Activated CD8-positive, alpha-beta memory T cell treated with anti-CD3 and anti-CD28 coated beads, Interleukin-2, amount 10 ng/mL, durations not matched to agents 7 days and 5 days (primary cell): ENCODE measurements at places on chromosomes 3 and 15.

DNA sequence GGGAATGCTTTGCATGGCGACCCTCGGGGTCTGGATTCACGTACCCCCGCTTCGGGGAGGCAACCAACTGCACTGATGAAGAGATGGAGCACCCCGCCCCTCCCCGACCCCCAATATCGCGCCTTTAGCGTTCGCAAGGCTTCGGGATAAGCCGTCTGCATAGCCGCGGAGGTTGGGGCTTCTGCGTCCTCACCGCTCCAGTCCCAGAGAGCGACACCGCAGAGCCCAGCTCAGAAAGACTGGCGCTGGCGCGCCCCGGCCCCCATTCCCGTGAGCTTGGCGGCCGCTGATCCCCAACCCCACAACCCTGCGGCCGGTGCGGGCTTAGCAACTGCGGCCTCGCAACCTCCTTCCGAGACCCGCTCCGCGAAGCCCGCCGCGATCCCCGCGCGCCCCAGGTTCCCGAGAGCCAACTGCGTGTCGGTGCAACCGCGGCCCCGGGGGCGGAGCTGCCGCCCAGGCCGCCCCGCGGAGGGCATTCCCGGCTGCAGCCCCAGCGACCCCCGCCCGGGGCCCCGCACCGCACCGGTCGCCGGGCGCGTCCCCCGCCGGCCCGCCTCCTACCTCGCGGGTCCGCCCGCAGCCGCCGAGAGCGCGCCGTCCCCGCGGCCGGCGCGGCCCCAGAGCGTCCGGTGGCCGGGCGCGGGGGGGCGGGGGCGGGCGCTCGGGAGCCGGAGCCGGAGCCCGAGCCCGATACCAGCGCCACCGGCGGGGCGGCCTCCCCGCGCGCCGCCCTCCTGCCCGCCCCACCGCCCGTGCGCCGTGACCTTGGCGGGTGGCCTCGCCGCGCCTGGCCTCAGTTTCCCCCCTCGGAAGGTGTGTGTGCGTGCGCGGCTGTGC, 79.5 kb downstream of the IQSEC1 start:
- H3K4me3 ChIP-seq = peak overlapping the region; percentile 92
- H3K27ac ChIP-seq = no peak overlapping the region
- H3K27me3 ChIP-seq = no peaks in the 10 kb centered on the region
- peaks cover 15% of the 10 kb centered on the region for H3K36me3 ChIP-seq
- no peak for DNase-seq
- peaks cover 25% of the 10 kb centered on the region for H3K4me1 ChIP-seq

- no peaks in the 10 kb centered on the region for H3K27me3 ChIP-seq
- H3K4me3 ChIP-seq = peak overlapping the region; percentile 13
- peaks cover 44% of the 10 kb centered on the region for H3K4me1 ChIP-seq
- peaks cover 79% of the 10 kb centered on the region for H3K36me3 ChIP-seq
Measured at GRCh38 chr15:82832601-82833361, 23.4 kb downstream of the WHAMM start.

GRCh38 chr3:32117320-32117719, 10.9 kb downstream of the GPD1L start:
- H3K4me3 ChIP-seq = no peak overlapping the region
- H3K27me3 ChIP-seq = no peaks in the 10 kb centered on the region
- no peak for DNase-seq
- peaks cover 22% of the 10 kb centered on the region for H3K36me3 ChIP-seq

DNA sequence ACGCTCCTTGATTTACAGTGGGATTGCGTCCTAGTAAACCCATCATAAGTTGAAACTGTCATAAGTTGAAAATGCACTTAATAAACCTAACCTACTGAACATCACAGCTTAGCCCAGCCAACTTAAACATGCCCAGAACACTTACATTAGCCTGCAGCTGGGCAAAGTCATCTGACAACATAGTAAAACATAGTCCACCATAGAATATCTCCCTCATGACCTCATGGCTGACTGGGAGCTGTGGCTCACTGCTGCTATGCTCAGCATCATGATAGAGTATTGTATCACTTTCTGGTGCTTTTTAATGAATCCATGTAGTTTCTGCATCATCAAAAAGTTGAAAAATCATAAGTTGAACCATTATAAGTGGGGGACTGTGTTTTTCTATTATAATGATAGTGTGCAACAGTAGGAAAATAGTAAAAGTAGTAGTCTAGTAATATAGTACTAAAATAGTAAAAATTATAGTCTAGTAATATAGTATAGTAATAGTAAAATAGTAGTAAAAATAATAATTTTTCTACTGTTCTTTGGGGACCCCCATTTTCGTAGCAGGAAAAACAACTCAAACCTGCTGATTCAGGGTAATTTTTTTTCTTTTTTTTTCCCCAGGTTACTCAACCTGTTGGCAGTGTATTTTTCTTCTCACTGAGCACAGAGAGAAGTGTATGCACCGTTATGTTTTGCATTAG, 233.5 kb downstream of the MYRIP start:
- H3K4me3 ChIP-seq = no peak overlapping the region
- no peak for DNase-seq
- no peaks in the 10 kb centered on the region for H3K36me3 ChIP-seq
- no peaks in the 10 kb centered on the region for H3K4me1 ChIP-seq
- H3K27ac ChIP-seq = no peak overlapping the region
- no peaks in the 10 kb centered on the region for H3K27me3 ChIP-seq

- peaks cover 19% of the 10 kb centered on the region for H3K4me1 ChIP-seq
- H3K27me3 ChIP-seq = peaks cover 25% of the 10 kb centered on the region
- no peak for DNase-seq
- H3K27ac ChIP-seq = no peak overlapping the region
Measured at GRCh38 chr15:70018646-70019600, 78.8 kb downstream of the TLE3 start.

DNA sequence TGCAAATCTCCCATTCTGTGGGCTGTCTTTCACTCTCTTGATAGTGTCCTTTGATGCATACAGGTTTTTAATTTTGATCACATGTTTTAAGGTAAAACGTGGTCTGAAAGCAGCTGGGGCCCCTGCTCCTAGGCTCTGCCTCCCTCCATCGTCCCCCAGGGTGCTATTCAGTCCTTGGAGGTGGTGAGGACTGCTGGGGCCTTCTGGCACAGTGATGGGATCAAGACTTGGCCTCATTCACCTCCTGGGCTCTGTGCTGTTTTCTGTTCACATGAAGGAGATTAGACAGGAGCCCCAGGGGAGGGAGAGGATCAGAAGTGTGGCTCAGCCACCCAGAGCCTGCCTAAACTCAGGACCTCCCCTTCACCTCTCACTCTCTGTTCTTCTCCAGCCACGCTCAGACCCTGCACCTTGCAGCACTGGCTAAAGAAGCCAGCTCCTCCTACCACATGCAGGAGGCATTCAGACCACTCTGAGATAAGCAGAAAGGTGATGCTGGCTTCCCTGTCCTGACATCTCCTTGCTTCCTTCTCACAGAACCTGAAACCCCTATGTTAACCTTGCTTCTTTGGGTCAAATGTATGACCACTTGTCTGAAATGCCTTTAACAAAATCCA, 43.9 kb downstream of the PAQR5 start:
- no peak for DNase-seq
- peaks cover 2% of the 10 kb centered on the region for H3K4me1 ChIP-seq
- H3K4me3 ChIP-seq = no peak overlapping the region
- H3K36me3 ChIP-seq = no peaks in the 10 kb centered on the region

GRCh38 chr3:12681943-12682390, 18.1 kb upstream of the RAF1 start:
- no peaks in the 10 kb centered on the region for H3K36me3 ChIP-seq
- H3K27ac ChIP-seq = no peak overlapping the region
- H3K27me3 ChIP-seq = no peaks in the 10 kb centered on the region
- no peak for DNase-seq
- peaks cover 5% of the 10 kb centered on the region for H3K4me1 ChIP-seq

DNA sequence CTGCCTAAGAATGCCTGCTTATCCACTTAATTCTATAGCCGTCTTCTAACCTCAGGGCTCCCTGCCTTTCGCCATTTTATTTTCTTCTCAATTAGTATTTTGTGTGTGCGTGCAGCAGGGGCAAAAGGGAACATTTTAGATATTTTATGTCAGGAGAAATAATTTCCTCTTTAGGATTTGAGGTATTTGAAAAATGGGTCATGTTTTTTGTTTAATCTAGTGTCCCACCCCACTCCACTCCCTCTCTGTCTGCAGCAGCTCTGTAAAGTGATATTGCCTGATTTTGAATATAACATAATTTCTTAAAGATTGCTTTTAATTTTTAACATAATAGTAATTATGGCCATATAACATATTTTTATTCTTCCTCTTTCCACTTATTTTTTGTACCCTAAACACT, 593.2 kb upstream of the DPPA4 start:
- H3K36me3 ChIP-seq = no peaks in the 10 kb centered on the region
- DNase-seq = no peak
- H3K4me3 ChIP-seq = no peak overlapping the region
- H3K27ac ChIP-seq = no peak overlapping the region

GRCh38 chr3:152380043-152380442, 111.3 kb downstream of the MBNL1 start:
- no peak overlapping the region for H3K4me3 ChIP-seq
- no peaks in the 10 kb centered on the region for H3K27me3 ChIP-seq
- peaks cover 35% of the 10 kb centered on the region for H3K36me3 ChIP-seq
- no peak for DNase-seq
- peaks cover 55% of the 10 kb centered on the region for H3K4me1 ChIP-seq

DNA sequence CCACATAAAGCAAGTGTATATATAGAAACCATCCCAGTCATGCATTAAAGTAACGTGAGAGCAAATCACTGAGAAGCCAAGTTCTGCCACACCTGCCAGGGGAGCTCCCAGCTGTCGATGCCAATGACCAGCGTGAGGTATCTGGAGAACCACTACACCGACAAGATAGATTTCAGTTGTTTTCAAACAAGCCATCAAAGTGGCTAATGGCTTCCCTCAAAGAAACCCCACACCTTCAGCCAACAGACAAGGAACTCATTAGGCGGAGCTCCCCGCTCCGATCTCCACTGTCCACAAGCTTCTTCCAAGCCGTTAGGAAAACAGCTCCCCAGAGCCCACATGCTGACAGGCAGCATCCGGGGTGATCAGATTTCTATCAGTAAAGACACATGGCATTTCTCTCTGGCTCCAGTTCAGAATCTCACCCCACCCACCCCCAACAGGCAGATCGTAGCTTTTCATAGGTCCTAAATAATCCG, 54.2 kb upstream of the SPATA12 start:
- no peak for DNase-seq
- H3K4me3 ChIP-seq = no peak overlapping the region
- no peak overlapping the region for H3K27ac ChIP-seq
- H3K4me1 ChIP-seq = peaks cover 13% of the 10 kb centered on the region

DNA sequence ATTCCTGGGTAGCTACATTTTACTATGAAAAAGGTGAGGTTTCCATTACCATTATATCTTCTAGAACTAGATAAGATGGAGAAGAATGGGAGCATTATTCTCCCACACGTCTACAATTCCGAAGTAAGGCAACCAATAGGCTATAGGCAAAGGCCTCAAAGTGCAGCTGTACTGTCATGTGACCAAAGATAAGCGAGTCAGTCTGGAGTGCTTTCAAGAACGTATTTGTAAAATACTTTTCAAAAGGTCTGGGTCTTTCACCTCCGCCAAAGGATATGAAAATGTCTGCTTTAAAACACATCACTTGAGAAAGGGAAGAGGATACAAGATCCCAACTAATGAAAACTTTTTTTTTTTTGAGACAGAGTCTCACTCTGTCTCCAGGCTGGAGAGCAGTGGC, 9.9 kb downstream of the CCPG1 start:
- H3K27ac ChIP-seq = no peak overlapping the region
- DNase-seq = no peak
- no peak overlapping the region for H3K4me3 ChIP-seq
- H3K4me1 ChIP-seq = peaks cover 12% of the 10 kb centered on the region

DNA sequence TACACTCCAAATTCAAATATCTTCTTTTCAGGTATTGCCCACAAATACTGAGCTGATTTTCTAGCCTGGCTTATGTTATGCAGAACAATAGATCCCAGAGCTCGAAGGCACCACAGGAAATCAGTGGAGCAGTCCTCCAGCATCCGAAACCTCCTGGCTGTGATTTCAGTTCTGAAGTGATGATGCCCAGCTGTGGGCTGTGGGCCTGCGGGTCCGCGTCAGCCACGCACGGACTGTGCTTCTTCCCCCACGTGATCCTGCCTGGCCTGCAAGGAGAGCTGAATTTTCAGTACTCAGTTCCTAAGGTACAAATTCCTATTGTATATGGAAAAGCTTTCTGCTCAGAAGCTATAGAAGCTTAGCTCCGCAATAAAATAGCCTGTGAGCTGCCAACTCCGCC, 96.2 kb downstream of the OCA2 start:
- H3K27ac ChIP-seq = no peak overlapping the region
- no peaks in the 10 kb centered on the region for H3K36me3 ChIP-seq
- no peaks in the 10 kb centered on the region for H3K27me3 ChIP-seq
- DNase-seq = no peak
- no peak overlapping the region for H3K4me3 ChIP-seq

GRCh38 chr3:3615533-3615932, 183.7 kb upstream of the LRRN1 start:
- H3K27ac ChIP-seq = no peak overlapping the region
- DNase-seq = no peak
- no peaks in the 10 kb centered on the region for H3K27me3 ChIP-seq
- no peak overlapping the region for H3K4me3 ChIP-seq
- H3K4me1 ChIP-seq = no peaks in the 10 kb centered on the region

DNA sequence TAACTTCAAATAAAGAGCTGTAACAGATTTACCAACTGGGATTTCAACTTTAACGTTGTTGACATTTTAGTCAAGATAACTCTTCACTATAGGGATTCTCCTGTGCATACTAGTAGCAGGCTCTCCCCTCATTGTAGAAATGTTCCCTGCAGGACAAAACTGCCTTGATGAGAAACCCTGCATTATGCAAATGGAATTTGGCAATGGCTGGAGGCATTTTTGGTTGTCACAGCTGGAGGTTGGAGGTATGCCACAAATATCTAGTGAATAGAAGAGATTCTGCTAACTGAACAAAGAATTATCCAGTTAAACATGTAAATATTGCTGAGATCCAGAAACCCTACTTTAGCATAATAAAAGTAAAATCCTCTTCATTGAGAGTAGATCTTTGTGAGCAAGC, 928.8 kb upstream of the ALCAM start:
- H3K27me3 ChIP-seq = no peaks in the 10 kb centered on the region
- no peak overlapping the region for H3K4me3 ChIP-seq
- H3K36me3 ChIP-seq = no peaks in the 10 kb centered on the region
- DNase-seq = no peak
- H3K27ac ChIP-seq = no peak overlapping the region

DNA sequence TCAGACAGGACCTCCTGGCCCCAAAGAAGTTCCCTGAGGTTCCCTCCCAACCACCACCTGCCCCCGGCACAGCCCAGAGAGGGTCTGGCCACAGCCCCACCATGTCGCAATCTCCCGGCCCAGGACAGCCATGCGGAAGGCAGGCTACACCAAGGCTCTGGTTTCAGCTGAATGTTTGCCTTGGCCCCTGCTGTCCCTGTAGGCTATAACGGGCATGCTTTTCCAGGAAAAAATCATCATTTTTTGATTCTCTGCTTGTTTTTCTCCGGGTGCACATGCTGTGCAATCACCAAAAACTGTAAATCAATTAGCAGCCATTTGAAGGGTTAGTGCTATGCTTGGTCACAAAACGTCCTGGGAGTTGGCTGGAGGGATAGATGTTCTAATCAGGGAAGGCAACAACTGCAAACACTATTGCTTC, 142.7 kb upstream of the IGF1R start:
- no peaks in the 10 kb centered on the region for H3K36me3 ChIP-seq
- H3K27ac ChIP-seq = no peak overlapping the region
- peaks cover 9% of the 10 kb centered on the region for H3K27me3 ChIP-seq
- no peak for DNase-seq
- H3K4me1 ChIP-seq = no peaks in the 10 kb centered on the region
- no peak overlapping the region for H3K4me3 ChIP-seq

- no peak overlapping the region for H3K27ac ChIP-seq
- no peaks in the 10 kb centered on the region for H3K4me1 ChIP-seq
- no peak overlapping the region for H3K4me3 ChIP-seq
- H3K27me3 ChIP-seq = peaks cover 7% of the 10 kb centered on the region
- H3K36me3 ChIP-seq = no peaks in the 10 kb centered on the region
- no peak for DNase-seq
Measured at GRCh38 chr3:59280113-59280512, 230.3 kb upstream of the CFAP20DC start.
